ENCODE measurements at places on chromosomes 7 and 10. TPM values are rescaled to one million over a fixed set of nuclear protein-coding genes. Genes with fewer than 3 reads are reported as not detected.

RBP3 gene
- total RNA-seq = not detected

ATG9B gene
- 0.42 TPM for total RNA-seq

FXYD4 gene
- total RNA-seq = not detected

DNA sequence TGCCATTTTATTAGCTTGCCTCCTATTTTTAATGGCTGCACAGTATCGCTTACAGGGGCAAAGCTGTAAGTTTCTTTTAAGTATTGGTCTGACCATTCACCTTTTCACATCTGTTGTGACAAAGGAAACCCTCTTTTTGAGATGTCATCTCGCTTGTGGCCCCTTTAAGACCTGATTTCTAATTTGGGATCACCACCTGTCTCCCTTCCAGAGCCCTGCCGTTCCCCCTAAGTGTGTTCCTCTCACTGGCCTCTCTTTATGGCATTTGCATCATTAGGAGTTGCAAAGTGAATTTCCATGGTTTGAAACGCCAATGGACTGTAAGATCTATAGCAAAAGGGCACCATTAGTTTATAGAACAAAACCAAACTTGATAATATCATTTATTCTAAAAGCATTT, 1.4 kb downstream of the EPDR1 start:
- no peak for DNase-seq

DNA sequence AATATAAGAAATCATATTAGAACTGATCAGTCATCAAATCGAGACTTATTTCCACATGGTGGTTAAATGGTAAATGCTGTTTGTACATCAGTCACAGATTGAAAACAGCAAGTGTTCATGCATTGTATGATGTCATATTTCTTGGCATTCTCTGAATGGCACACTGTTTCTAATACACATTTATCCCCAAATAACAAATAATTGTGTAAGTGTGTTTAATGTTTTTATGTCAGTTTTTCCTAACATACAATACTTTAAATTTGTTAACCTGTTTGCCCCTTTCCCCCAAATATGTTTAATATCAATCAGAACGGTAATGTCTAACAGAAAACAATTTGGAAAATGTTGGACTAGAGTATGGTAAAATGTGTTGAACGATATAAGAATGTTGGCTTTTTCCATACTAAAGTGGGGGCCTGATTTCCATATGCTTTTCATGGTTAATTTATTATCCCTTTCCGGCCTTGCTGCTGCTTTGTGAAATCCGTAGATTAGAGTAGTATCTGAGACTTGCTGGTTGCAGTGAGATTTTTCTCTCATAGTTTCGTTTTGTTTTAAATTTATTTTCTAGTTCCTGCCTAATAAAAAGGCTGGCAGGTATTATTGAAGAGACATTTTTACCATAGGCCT, 23.7 kb downstream of the RAB18 start:
- DNase-seq = no peak

GRCh38 chr10:15797346-15797745, 63.0 kb downstream of the MINDY3 start:
- DNase-seq = no peak

- no peak for DNase-seq
These were observed 97.5 kb downstream of the UBE2H start for GRCh38 chr7:129855234-129855673.

DNA sequence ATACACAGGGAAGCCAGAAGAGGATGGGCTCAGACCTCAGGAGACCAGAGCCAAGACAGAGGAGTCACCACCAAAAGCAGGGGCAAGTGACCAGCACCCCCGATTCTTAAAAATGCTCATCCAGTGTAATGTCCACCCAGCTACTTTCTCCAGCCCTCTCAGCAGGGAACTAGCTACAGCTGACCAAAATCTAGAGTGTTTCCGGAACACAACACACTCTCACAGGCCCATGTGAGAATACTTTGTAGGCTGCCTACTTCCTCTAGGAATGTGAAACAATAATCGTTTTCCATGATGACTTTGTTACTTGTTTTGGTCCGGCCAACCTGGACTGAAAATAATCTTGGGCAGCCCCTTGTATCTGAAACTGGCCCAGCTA, 14.5 kb downstream of the PSAP start:
- no peak for DNase-seq

DNA sequence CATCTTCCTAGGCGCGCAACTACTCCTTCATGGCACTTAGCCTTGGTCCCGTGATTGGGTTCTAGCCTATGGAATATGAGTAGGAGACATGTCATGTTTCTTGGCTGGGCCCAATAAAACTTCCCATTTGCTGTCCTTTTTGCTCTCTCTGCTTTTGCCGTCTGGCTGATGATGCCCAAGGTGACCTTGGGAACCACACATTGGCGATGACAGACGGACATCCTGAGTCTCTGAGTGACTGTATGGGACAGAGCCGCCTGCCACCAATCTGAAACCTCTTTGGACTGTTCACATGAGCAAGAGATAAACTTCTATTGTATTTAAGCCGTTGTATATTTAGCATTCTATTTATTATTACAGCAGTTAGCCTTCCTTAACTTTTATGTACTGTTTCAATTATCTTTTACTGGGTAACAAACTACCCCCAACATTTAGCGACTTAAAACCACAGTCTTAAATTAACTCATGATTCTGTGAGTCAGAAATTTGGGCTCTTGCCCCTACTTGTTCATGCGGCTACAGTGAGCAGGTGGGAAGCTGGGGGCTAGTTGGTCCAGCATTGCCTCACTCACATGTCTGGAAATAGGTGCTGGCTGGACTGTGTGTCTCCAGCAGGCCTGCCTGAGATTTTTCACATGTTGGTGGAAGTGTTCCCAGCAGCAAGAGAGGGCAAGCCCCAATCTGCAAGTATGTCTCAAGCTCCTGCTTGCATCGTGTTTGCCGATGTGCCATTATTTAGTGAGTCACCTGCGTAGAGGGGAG, 71.7 kb downstream of the NOD1 start:
- no peak for DNase-seq

GRCh38 chr7:42753811-42754363, 158.0 kb downstream of the C7orf25 start:
- DNase-seq = no peak

Data from esophagus muscularis mucosa (tissue), 4 donors.